Stimulated activated CD4-positive, alpha-beta T cell treated with anti-CD3 and anti-CD28 coated beads, Interleukin-15, amount 100 ng/mL, for 1 hour (primary cell): ENCODE measurements at places on chromosomes 2 and 18.
A peak's percentile ranks its signal among the peaks of the same experiment; 100 is the strongest.

- no peak for DNase-seq
Observed at GRCh38 chr2:60873381-60873780, 8.0 kb upstream of the REL start.

DNA sequence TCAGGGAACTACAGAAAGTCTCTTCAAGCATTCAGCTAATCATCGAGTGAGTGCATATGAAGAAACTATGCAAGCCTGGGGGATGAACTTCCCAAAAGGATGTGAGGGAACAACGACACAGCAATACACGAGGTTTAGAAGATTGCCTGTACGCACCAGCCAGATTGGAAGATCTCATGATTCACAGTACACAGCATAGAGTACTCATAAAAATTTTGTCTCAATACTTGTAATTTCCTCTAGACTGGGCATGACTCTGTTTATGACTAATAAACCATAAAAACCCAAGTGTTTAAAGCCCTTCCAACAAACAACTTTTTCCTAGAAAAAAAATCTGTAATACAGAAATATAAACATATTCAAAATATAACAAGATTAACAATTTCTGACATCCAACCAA lies 279.7 kb downstream of the KCNJ3 start:
- no peak for DNase-seq

- DNase-seq = no peak
Observed at GRCh38 chr18:36706134-36706881, 122.5 kb downstream of the TPGS2 start.

- DNase-seq = no peak
Observed at GRCh38 chr2:120765678-120766469, 30.2 kb downstream of the GLI2 start.

- no peak for DNase-seq
Observed at GRCh38 chr2:236674238-236674637, 104.6 kb downstream of the ACKR3 start.

GRCh38 chr18:8942021-8942908 lies 160.2 kb upstream of the NDUFV2 start:
- no peak for DNase-seq

DNA sequence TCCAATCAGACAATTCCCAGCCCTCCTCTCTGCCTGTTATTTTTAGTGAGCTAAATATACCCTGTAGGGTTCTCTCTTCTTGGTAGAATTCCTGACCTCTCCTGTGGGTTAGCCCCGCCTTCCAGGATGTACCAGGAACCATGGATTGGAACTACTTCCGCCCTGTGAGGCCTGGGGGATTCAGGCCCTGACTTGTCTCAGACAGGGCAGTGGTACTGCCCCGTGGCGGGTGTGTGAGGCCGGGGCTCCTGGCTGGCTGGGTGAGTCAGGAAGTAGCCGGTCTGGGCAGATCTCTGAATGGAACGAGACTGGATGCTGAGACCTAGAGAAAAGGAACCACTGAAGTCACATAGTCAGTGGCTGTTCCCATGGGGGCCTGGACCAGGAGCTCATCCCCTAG lies 50.5 kb downstream of the DYSF start:
- DNase-seq = no peak

- no peak for DNase-seq
Observed at GRCh38 chr2:30655660-30656059, 151.6 kb downstream of the CAPN13 start.

- DNase-seq = peak; percentile 51
Observed at GRCh38 chr2:60674524-60675165, 81.4 kb upstream of the PAPOLG start.

- no peak for DNase-seq
Observed at GRCh38 chr2:198316852-198317396, 512.5 kb downstream of the PLCL1 start.

DNA sequence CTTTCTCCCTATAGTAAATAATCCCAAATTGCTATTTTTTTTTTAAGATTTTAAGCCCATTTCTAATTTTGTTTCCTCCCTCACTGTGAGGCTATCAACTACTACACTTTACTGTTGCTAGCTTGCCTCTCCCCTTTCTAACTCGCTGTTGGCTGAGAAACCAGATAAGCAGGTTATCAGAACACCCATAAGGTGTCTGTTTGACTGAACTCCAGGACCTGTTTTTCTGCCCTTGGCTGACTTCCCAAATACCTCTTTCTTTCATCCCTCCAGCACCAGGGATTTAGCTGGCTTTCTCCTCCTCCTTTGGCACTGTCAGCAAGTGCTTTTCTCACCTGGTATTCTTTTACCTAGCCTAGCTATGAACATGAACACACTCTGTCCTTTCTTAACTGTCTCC lies 11.1 kb downstream of the TRAK2 start:
- DNase-seq = no peak

DNA sequence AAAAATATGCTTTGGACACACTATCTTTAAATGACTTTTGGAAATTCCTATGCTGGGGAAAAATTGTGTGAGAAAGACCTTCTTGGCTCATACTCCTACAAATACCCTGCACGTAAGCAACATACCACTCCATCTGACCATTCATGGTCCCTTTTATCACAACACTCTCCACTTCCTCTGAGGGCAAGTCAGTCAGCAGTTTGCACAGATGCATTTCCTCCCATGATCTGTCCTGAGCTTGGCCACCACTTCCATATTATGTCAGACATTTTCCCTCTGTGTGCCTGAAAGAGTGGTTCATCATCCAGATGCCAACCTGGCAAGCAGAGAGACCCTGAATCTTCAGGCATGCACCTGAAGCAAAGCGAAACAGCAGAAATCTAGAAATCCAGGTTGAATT lies 16.1 kb upstream of the REG3G start:
- no peak for DNase-seq

DNA sequence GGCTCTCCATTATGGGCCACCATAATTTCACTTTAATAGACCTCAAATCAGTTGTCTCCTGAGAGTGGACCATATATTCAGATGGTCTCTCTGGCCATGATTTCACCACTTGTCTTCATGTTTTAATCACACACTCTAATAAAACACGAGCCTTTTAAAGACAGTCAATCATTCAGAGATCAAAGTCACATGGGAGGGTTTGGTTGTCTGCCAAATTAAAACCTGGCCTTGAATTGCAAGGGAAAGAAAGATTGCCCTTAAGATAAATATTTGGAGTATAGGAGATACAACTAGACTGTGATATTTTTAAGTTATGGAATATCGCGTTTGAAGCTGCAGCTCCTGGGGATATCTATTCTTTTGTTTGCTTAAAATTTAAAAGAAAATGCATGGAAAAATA lies 377.8 kb upstream of the DDX18 start:
- DNase-seq = no peak

GRCh38 chr2:69724540-69725159 lies 17.3 kb upstream of the ANXA4 start:
- peak; percentile 76 for DNase-seq

- no peak for DNase-seq
Observed at GRCh38 chr2:201432038-201432620, 19.1 kb downstream of the TRAK2 start.

DNA sequence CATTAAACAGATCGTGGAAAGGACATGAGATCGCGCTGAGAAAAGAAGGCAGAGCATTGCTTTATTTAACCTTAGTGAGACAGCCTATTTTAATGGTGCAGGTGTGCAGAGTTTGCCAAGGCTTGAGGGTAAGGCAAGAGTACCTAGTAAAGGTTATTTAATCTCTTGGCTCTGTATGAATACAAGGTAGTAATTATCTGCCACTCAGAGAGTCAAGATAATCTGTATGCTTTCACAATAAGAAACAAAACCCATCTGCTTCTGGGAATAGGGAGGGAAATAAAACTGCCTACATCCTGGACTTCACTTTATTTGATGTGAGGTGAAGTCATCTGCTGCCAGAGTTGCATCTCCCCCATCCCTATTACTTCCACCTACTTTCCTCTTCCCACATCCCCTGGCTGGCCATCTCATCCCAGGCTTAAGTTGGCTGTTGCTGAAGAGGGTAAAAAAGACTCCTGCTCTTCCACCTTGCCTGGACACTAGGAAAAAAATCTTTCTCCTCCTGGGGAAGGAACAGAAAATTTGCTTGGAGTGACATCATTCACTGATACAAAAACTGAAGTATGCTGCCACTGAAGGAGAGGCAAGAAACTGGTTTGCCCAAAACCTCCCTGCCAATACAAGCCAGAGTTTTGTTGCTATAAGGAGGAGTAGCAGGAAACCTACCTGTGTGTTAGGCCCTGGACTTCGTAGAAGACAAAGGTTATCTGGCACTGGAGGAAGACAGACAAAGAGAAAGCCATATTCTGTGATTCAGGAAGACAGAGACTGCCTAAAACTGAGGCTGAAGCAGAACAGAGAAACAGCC lies 35.8 kb upstream of the ARHGAP25 start:
- no peak for DNase-seq

GRCh38 chr18:56388571-56388970 lies 249.8 kb downstream of the TXNL1 start:
- DNase-seq = no peak

GRCh38 chr2:37583402-37583801 lies 88.0 kb downstream of the CDC42EP3 start:
- DNase-seq = no peak

- DNase-seq = no peak
Observed at GRCh38 chr18:48236822-48237221, 172.4 kb downstream of the ZBTB7C start.

GRCh38 chr2:66585587-66585986 lies 150.7 kb downstream of the MEIS1 start:
- DNase-seq = no peak

DNA sequence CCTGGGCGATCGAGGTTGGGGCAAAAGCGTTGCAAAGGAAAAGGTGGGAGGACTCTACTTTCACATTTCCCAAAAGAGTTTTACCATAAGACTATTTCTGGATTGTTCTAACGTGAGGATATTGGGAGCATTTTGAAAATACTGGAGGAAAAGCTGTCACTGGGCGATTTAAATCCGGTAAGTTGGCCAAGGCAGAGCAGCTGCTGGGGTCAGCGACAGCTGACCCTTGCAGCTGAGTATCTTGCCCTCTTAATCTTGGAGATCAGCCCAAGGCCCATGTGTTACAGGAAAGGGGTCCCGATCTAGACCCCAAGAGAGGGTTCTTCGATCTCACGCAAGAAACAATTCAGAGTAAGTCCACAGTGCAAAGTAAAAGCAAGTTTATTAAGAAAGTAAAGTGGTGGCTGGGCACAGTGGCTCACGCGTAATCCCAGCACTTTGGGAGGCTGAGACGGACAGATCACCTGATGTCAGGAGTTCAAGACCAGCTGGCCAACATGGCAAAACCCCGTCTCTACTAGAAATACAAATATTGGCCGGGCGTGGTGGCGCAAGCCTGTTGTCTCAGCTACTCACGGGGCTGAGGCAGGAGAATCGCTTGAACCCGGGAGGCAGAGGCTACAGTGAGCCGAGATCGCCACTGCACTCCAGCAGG lies 964 bp upstream of the ST3GAL5 start:
- DNase-seq = no peak

DNA sequence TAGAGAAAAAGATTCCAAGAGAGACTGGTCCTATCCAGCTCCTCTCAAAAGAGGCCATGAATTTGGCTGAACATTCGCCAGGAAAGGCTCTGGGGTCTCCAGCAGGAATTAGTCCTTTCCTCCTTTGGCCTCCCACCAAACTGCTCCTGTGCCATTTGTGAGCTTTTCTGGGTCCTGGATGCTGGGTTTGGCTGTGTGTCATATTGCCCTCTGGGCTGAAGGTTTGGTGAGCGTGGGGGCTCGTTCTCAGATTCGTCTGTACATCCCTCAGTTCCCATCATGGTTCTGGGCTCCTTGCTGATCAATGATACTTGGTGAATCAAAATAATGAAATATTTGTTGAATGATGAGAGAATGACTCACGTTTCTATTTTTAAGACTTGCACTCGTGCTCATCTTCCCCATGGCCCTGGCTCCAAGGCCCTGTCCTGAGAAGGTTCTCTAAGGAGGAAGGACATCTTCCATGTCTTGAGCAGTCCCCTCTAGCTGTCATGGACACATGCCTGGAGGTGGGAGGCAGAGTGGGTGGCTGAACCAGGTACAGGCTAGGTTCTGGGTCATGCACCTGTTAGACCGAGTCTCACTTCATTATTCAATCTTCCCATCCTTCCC lies 47.8 kb upstream of the RHOB start:
- DNase-seq = no peak

- no peak for DNase-seq
Observed at GRCh38 chr2:99867770-99868169, 274.6 kb downstream of the AFF3 start.

DNA sequence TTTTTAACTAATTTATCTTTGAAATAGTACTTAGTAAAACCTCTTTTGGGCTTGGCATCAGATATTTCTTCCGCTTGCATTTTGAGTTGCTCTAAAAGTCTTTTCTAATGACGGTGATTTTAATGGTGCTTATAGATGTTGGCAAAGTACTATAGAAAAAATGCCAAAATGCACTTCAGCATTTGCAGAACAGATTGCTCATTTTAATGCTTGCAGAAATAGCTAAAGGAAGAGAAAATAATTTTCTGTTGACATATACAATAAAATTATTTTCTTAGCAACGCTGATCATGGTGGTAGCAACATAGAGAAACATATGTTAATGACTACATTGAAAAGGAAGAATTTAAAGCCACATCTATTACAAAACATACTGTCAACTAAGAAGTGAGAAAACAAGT lies 170.7 kb downstream of the STK39 start:
- no peak for DNase-seq

DNA sequence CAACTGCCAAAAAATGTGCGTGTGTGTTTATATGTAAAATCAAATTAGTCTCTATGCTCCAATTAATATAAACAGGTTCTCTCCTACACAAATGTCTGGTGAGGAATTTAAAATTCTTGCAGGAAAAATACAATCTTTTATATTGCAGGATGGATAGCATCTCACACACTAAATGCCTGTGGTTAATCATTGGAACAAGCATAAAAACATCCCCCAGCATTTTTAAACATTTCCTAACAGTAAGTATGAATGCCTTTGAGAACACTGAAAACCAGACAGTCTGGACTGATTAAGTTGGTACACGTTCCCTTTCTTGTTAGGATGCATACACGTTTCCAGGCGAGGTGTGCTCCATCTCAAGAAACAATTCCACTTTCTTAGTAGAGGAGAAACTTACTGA lies 29.9 kb upstream of the PDE1A start:
- DNase-seq = no peak

DNA sequence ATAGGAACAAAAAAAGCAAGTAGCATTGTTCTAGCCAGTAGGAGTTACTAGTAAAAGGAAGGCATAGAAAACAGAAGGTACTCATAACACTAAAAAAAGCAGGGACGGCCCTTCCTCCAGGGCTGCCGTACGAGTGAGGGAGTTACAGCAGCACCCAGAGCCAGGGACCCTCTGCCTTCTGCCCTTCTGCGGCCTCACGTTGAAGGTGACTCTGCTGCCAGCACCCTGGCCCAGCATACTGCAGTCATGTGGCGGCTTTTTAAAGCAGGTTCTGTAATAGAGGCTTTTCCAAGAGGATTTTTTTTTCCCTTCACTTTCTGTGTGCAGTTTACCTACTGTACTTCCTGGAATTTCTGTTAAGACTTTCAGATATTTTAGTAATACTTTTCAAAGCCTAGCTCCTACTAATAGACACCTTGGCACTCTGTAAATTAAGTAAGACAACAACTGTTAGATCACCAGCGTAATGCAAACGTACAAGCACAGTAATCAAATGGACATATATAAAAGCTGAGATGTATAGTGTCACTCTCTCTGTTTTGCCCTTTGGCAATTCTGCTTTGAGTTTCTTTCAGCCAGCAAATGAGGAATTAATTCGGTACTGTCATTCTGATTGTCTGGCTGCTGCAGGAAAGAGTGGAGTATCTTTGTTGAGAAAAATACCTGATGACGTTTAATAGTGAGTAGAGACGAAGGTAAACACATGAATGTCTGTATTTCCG lies 161.5 kb downstream of the PTGR3 start:
- DNase-seq = no peak
